Memory B cell (primary cell): ENCODE measurements at places on chromosomes 2 and 18.

DNA sequence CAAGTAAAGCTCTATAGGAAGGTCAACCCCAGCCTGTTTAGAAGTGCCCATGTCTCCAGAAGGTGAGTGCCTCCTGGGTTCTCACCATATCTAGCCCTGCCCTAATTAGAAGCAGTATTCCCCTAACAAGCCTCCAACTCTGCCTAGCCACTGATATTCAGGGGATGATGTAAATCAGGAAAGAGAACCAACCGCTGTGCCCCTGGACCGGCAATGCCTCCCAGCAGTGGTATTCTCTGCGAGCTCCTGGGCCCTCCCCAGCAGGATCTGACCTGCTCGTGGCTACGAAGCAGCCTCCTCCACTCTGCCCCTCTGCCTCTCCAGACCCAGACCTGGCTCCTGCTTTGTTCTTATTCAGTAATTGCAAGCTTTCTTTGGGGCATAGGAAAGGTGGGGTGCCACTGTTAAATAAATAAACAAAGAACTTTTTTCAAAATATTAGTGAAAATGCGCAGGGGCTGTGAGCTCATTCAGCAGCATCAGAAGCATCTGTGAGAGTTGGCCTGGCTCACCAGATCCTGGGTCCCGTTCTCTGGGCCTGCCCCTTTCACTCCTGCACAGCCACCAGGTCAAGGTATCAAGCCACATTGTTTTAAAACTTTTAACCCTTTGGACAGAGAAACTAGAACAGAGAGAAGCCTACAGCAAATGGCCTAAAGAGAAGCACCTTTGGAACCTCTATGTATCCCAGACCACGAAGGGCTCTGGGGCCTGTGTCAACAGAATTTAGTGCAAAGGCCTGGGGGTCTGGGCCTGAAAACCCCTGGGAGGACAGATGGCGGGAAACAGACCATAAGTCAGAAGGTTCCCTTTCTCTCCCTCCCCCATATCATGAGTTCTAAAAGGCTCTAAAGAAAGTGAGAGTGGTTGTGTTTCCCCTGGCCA is 11.9 kb downstream of the MREG start:
- DNase-seq = no peak

DNA sequence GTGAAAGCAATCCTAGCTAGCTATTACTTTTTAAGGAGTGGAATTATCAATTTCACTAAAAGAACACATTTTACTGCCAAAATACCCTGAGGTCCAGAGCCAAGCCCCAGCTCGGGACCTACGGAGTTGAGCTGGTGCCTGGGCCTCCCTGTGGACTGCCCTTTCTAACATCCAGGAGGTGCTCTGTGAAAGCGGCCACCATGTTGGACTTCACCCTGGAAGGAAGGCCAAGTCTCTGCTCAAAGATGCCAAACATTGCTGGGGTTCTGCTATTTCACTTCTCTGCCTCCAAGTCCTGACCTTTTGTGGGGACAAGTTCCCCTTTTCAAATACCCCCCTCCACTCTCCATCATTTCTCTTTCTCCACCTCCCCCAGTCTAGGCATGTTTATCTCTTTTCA is 498.7 kb upstream of the RAB6C start:
- no peak for DNase-seq

- DNase-seq = no peak
These were observed 62.0 kb upstream of the NEUROD1 start for GRCh38 chr2:181742361-181742760.

- no peak for DNase-seq
These were observed 44.6 kb downstream of the MRO start for GRCh38 chr18:50775207-50775606.

DNA sequence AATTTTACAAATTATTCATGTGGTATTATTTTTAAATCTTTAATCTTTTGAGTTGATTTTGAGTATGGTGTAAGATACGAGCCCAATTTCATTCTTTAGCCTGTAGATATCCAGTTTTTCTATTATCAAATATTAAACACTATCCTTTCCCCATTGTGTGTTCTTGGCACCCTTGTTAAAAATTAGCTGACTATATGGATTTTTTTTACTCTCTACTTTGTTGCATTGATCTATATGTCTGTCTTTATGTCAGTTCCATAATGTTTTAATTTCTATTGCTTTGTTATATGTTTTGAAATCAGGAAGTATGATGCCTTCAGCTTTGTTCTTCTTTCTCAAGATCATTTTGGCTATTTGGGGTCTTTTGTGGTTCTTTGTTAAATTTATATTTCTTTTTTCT is 80.9 kb upstream of the ZNF804A start:
- DNase-seq = no peak
